ENCODE measurements at places on chromosomes 3 and 15.

GRCh38 chr3:158777161-158777873 lies 24.5 kb upstream of the MFSD1 start:
- DNase-seq = no peak

- no peak for DNase-seq
Observed at GRCh38 chr15:80999623-81000036, 1.1 kb upstream of the TLNRD1 start.

GRCh38 chr3:3443482-3443881 lies 264.0 kb upstream of the CRBN start:
- no peak for DNase-seq

DNA sequence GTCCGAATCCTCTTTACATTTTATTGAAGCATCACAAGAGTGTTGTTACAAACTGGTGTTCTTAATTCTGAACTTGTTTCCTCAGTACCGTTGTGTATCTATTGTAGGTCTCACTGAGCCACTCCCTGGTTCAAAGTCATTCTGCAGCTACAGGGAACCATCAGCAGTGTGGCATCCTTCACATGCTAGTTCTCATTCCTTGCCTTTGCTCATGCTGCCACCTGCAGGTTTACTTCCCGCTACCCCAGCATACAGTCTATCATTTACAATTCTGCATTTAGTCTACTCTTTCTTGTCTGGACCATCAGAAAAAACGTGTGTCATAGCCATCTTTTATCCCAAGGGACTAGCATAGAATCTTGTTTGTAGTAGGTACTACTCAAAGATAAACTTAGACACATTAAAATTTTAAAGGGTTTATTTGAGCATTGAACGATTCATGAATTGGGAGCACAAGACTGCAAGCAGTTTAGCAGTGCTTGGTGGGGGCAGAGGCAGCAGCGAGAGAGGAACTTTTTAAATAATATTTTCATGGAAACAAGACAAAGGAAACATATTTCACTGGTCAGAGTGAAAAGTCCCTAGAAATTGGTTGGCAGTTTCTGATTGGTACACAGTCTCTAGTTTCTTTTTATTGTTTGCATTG lies 402.1 kb downstream of the CADM2 start:
- DNase-seq = no peak

DNA sequence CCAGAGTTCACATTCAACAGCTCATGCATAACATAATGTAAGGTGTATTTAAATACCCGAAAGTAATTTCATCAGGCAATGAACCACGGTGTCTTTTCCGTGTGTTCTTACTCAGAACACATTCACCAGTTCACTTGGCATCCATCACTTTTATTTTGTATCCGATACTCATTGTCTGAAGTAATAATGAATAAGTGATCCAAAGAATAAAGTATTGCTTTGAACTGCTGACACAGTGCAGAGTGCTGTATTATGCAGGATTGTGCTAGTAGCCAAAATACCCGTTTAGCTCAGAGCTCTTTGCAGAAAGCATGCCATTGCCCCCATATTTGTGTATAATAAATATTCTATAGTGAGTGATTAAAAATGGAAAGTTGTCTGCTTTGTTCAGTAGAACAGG lies 460.9 kb upstream of the KCNMB2 start:
- no peak for DNase-seq

GRCh38 chr15:89761009-89761831 lies 10.2 kb upstream of the MESP1 start:
- DNase-seq = no peak

GRCh38 chr3:188719545-188719944 lies 452.2 kb upstream of the TPRG1 start:
- no peak for DNase-seq

DNA sequence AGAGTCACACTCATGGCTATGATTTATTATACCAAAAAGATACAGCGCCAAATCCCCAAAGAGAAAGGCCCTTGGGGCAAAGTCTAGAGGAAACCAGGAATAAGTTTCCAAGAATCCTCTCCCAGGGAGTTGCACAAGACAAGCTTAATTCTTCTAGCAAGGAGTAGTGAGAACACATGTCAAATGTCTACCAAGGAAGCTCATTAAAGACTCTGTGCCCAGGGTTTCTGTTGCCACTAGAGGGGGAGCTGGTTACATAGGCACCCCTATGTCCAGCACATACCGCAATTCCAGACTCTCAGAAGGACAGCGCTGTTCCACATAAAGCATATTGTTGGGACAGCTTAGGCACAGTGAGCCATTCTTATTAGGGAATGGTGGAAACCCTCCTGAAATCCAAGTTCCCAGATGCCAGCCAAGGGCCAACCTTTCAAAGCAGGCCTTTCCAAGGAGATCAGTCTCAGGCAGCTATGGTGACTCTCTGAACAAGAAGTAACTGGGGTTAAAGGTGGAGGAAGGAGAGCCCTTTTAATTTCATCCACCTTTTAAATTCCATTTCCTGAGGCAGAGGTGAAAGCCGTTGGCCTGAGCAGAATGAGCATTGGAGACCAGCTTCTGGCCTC lies 194.2 kb downstream of the UACA start:
- no peak for DNase-seq

- DNase-seq = no peak
Observed at GRCh38 chr3:11551036-11551435, 92.7 kb downstream of the VGLL4 start.

GRCh38 chr3:16290007-16290826 lies 25.2 kb downstream of the OXNAD1 start:
- no peak for DNase-seq

DNA sequence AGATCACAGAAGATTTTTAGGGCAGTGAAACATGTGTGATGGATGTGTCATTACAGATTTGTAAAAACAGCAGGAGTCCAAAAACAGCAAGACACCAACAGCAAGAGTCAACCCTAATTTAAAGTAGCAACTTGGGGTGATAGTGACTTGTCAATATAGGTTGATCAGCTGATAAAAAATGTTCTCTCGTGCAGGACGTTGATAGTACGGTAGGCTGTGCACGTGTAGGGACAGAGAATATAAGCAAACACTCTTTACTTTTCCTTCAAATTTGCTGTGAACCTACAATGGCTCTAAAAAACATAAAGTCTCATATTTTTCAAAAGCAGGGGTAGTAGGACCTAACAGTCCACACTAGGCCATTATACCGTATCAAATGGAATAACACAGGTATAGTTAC lies 120.8 kb downstream of the STAG1 start:
- no peak for DNase-seq

GRCh38 chr3:73056014-73056844 lies 5.2 kb upstream of the EBLN2 start:
- DNase-seq = no peak

DNA sequence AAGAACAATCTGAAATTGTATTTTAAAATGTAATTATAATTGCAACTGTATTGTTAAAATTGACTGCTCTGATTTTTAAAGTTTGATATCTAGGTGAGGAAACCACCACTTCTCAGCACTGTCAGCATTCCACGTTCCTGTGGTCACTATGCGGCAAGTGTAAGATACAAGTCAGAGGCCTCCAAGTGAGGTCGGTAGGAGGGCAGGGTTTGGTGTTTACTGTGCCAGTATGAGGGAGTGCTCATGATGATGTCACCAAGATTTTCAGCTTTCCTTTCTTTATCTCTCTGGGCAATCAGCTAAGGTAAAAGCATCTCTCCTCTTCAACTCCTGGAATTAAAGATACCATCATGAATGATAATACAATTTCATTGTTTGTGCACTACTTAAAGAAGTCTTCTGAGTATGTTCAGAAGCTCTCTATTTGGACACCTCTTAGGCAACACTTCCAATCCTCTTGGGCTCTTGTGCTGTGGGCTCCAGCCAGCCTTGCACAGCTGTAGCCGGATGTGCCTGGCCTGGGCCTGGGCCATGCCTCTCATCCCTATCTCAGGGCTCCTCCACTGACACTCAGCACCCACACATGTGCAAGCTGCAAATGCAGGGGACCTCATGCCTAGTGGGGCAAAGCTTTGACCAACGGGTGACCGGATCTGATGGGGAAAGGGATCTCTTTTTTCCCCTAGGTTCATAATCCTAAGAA lies 42.9 kb downstream of the CCR3 start:
- no peak for DNase-seq

DNA sequence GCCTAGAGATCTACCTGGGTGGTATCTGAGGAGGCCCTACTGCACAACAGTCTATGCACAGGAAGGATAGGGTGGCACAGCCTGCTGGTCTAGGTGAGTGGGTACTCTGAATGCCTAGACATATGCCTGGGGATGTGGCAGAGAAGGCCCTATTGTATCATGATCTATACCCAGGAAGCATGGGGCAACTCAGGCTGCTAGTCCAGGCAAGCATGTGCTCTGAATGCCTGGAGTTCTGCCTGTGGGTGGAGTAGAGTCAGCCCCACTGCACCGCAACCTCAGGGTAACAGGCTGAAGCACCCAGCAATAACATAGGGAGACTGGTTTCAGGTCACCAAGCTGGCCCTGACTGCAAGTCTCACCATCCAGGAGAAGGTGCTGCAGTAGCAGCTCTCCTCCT lies 224.7 kb downstream of the MFSD1 start:
- DNase-seq = no peak

GRCh38 chr3:107899990-107900651 lies 190.7 kb downstream of the CD47 start:
- DNase-seq = no peak

DNA sequence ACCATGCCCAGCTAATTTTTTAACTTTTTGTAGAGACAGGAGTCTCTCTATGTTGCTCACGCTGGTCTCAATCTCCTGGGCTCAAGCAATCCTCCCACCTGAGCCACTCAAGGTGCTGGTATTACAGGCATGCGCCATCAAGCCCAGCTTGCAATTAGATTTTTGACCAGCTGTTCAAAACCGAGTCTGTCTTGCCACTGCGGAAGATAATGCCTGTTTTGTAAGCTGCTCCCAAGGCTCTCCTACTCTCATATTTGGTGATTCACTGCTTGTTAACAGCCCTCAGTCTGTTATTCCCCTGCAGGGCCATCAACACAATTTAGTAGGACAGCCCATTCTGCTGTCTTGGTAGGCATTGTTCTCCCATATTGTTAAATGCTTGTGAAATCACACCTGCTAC lies 17.8 kb upstream of the MCCC1 start:
- DNase-seq = no peak

DNA sequence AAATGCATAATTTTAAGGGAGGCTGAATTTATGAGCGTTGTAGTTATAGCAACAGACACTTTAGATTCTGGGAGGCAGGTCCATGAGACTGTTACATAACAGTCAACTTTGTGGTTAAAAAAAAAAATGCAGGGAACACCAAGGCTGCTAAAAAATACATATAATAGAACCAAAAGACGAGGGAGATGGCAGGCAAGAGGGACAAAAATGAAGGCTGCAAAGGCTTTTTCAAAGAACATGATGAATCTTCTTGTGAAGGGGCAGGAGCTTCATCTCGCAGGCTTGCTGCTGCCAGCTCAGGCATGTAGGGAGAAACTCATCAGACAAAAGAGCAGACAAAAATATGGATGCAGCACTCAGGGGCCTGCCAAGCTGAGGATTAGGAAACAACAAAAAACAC lies 243.9 kb downstream of the SHQ1 start:
- DNase-seq = no peak

DNA sequence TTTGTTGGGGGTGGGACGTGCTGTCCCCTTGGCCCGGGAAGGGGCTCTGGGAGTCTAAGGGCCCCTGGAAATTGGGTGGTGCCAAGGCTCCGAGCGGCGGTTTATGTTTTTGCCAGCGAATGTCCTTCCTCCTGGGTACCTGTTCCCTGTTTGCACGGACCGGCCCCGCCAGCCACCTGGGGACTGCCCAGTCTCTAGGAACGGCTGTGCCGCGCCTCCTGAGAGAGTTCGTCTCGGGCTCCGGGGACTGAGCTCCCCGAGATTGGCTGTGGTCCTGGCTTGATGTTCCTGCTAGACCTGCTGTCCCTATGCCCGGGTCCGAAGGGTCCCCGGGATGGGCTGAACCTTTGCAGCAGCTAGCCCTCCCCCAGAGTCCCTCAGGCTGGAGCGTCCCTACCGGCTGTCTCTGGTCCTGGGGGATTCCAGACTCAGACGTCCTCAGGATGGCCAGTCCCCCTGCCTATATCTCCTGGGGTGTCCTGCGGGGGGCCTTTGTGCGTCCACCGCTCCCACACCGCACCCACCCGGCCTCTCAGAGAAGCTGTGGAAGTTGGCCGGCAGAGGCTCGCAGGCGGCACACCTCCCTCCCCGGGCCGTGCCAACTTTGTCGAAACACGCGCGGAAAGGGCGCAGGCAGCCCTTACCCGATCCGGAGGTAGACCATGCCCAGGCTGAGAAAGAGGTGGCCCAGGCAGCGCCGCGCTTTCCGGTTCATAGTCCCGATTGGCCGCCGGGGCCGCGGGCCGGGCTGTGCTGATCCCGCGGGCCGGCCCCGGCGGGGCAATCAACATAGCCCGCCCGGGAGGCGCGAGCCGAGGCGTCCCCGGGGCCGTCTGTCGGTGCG lies 547 bp downstream of the WNT7A start:
- no peak for DNase-seq

DNA sequence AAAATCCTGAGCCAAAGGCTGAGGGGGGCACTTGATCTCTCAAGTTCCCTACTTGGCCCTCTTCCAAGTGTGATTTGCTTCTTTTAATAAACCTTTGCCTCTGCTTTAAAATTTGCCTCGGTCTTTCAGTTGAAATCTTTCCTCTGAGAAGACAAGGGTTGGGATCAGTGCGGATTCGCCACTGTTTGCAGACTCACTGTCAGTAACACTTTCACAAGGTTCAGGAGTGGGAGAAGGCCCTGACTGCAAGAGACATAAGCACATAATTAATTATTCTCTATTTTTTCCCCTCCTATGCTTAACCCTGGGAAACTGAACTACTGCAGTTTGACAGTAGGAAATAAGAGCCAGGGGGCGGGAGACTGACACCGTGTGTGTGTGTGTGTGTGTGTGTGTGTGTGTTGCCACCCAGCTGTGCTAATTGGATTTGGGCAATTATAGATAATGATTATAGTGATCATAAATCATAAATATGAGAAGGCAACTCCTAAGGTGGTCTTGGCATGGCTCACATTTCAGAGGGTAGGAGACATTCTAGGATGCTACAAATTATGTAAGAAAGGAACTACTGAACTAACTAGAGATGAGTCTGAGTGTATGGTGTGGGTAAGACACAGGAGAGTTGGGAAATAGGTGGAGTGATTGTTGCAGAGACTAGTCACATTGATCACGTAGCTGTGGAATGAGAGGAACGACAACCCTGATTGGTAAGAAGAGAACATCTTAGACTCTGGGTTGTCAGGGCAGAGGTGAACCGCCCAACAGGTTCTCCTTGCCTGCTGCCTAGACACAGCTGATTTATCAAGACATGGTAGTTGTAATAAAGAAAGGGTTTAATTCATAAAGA lies 5.5 kb upstream of the ZNF662 start:
- no peak for DNase-seq

GRCh38 chr3:64228110-64228509 lies 2.8 kb upstream of the PRICKLE2 start:
- no peak for DNase-seq

Data from stimulated activated CD8-positive, alpha-beta memory T cell treated with anti-CD3 and anti-CD28 coated beads, Interleukin-7, amount 100 ng/mL, for 1 hour (primary cell).